ENCODE measurements at places on chromosomes 7 and 10.

DNA sequence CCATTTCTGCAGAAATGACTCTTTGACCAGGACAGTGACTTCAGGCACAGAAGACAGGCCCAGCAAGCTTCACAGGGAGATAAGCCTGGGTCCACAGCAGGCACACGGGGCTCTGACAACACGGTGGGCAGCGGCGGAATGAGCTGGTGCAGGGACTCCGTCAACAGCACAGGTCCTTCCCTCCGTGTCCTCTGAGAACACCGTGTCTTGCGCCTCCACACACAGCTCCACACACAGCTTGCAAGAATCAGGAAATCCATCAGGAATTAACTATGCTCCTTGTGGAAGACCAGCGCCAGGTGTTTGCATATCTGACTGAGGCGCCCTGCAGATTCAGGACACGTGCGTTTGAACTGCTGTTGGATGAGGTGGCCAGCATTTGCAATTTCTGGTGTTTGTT, 39.6 kb downstream of the TCERG1L start:
- no peak for DNase-seq

DNA sequence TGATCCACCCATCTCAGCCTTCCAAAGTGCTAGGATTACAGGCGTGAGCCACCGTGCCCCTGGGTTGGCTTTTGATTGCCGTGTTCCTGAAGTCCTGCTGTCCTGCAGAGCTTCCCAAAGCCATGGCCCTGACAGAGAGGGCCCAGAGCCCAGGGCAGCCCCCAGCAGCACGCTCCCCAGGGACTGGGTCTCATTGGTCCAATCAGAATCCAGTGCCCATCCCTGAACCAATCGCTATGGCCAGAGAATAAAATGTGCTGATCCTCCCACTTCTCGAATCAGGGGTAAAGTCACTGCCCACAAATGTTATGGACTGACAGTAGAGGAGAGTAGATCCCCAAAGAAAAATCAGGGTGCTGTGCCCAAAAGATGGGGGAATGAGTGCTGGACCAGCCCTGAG, 5.0 kb upstream of the C10orf105 start:
- peak; percentile 35 for DNase-seq

DNA sequence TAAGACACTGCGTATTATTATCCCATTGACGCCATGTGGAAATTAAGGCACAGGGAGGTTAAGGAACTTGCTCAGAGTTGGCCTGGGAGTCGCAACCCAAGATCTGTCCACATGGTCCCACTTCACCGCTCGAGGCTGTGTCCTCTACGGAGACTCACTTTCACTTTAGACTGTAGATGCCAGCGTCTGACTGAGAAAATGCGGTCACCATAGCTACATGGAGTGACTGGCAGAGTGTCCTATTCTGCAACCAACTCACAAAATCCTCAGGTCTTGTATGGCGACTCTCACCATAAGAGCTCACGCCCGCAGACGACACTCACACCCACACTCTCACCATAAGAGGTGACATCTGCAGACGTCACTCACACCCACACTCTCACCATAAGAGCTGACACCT, 257.9 kb downstream of the PTPRN2 start:
- DNase-seq = no peak

- DNase-seq = no peak
Observed at GRCh38 chr7:16710651-16711050, 42.9 kb upstream of the TSPAN13 start.

DNA sequence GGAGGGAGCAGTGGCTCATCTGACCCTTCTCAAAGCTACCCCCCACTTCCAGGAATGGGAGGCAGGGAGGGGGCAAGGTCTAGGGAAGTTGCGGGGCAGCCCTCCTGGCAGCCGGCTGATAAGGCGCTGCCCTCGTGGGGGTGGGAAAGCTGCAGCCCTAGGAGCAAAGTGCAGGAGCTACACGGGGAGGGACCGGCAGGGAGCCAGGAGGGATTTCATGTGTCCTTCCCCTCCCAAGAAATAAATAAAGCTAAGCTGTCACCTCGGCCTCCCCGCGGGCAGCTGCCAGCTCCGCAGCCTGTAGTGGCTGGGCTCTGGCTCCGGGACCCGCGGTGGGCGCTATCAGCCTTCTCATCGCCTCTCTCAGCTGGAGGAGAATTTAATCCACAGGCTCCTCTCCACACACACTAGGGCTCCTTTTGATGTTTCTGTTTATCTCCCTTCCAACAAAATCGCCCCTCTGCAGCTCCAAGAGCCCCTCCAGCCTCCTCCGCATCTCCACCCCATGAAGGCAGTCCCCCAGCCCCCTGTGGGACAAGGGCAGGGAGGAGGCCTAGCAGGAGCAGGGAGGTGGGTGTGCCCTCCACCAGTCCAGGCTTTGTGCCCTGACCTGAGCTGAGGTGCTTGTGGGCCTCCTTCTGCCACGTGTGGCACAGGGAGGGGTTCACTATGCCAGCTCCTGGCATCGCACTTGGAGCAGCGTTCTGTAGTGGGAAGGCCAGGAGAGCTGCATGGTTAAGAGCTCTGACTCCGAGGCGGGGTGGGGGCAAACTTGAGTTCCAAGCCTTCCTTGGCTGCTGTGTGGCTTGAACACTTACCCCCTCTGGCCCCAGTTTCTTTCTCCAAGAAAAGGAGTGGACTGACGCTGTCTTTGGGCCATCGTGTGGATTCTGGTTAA, 80.5 kb downstream of the C10orf105 start:
- DNase-seq = no peak

- DNase-seq = no peak
Observed at GRCh38 chr10:129725482-129725881, 238.6 kb downstream of the EBF3 start.

DNA sequence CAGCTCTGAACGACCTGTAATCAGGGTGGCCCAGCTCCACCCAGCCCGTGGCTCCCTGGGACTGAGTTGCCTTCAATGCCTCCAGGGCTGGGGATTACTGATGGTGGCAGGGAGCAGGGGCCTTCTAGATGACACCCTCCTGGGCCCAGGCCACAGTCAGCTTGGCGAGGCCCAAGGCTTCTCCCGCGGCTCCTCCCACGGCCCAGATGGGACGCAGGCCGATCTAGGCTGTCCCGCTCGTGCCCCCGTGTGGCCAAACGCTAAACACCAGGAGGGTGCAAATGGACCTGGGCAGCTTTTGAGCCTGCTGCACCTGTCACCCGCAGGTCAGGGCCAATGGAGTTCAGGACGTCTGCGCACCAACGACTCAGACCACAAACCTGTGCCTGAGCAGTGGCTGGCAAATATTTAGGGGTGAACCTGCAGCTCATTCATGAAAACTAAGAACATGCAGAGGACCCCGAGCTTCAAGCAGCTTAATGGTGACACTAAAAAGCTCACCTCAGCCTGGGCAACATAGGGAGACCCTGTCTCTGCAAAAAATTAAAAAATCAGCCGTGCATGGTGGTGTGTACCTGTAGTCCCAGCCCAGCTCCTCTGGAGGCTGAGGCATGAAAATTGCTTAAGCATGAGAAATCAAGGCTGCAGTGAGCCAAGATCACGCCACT, 43.2 kb downstream of the ASB13 start:
- peak; percentile 78 for DNase-seq

DNA sequence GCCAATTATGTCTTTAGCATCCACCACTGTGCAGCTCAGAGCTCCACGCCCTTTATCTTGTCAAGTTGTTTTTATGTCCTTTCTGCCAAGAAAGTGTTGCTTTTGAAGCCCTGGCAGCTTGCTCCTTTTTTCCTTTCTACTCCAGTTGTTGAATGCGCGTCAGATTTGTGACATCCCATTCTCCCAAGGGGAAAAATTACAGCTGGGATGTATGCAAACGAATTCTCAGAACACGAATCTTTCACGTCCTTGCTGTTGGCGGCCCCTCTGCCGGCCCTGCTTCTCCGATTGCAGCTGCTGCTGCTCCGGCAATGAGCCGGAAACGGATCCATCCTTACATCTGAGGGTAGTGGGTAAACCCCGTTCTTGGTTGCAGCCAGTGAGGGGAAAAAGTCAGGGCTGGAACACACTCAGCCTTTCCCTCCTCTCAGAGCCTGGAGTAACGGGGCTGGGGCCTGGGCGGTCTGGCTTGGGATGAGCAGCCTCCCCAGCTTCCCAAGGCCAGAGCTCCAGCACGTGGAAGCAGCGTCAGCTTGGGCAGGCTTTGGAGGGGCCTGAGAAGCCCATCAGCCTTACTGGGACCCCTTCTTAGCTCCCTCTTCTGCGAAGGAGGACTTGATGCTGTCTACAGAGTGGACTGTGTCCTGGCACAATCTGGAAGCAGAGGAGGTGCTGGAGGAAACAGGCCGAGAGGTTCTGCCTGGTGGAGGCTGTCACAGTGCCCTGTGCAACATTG, 79.0 kb upstream of the CHST15 start:
- no peak for DNase-seq

DNA sequence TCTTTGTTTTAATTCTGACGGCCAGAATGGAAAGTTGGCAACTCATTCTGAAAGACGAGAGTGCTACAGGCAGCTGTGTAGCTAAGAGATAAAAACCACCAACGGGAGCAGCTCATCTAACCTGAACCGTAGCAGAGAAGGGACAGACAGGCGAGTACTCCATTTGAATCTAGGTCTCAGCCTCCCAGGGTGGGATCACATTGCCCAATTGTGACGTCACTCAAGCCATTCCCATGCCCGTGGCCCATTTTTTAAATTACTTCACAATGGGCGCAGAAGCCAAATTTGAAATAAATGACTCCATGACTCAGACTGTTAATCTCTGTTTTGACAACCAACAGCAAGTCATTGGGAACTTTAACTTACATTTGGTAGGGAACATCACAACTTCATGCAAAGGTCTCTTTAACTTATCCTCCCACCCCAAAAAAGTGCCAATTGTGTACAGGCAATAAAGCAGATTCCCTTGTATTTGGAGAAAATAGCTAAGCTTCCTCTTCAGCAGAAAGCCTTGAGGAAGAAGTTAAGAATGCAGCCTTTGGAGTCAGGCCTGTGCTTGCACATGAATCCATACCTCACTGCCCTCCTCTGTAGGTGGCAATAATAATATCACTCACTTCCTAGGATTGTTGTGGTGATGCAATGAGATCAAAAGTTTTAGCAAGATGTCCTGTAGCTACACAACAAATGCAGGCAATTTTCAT, 93.2 kb upstream of the KIF5B start:
- no peak for DNase-seq

DNA sequence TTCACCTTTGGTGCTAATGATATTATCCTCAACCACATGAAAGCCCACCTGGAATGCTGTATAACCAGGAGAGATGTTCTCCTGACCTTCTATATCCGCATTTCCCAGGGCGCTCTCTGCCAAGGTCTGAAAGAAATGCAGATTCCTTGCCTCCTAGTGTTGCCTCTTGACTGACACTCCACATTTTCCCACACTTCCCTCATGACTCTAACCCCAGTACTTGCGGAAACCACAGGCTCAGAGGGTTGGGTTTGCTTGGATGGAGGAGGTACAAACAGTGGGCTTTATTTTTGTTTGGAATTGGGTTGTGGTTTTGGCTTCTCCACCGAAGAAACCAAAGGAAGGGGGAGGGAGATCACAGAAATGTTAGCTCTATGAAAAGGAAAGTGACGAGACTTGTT, 222.9 kb upstream of the CELF2 start:
- DNase-seq = no peak

DNA sequence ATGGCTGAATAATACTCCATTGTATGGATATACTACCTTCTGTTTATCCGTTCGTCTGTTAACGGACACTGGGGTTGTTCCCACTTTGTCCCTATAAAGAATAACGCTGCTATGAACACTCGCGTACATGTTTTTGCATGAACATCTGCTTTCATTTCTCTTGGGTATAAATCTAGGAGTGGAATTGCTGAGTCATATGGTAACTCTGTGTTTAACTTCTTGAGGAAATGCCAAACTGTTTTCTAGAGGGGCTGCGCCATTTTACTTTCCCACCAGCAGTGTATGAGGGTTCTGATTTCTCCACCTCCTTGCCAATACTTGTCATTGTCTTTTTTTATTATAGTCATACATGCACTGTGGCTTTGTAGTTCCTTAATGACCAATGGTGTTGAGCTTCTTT, 20.6 kb upstream of the RASSF4 start:
- peak; percentile 68 for DNase-seq

DNA sequence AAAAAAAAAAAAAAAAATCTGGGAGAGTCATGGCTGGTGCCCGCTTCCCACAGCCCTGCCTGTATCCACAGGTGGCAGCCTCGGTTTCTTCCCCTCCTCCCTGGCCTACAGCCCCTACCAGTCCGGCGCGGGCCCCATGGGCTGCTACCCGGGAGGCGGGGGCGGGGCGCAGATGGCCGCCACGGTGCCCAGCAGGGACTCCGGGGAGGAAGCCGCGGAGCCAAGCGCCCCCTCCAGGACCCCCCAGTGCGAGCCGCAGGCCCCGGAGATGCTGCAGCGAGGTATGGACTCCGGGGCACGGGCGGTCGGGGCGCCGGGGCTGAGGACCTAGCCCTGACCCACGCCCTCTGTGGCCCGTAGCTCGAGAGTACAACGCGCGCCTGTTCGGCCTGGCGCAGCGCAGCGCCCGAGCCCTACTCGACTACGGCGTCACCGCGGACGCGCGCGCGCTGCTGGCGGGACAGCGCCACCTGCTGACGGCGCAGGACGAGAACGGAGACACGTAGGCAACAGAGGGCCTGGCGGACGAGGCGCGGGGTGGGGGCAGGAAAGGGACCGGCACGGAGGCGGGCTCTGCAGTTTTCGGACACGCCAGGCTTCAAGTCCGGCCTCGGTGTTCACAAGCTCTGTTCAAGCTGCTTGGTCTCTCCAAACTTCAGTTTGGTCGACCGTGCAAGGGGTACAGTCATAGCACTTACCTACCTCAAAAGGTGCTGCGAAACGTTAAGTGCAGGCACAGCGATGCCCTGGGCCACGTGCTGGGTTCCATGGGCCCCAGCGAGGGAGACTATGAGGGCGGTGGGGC, 3.9 kb downstream of the NFKB2 start:
- DNase-seq = peak; percentile 93

- no peak for DNase-seq
Observed at GRCh38 chr10:28881171-28881882, 204.0 kb downstream of the BAMBI start.

DNA sequence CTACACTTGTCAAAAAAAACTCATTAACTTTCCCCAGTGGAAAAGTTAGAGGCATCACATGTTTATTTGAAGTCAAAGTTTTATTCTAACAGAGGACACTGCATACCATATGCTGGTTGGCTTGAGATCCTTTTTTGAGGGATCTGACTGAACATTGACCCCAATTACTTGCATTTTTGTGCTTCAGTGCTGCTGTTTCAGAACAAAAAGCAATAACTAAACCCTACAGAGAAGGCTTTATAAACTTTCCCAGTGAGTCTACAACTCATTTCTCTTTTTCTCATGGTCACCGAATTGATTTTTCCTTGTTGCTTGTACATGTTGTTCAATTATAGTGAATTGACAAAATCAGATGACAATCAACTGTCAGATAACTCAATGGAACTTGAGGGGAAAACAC, 69.3 kb upstream of the PHYHIPL start:
- no peak for DNase-seq
